ENCODE measurements at places on chromosomes 3 and 15.

GRCh38 chr3:123028233-123028828 is 768 bp upstream of the SEMA5B start:
- DNase-seq: peak; percentile 28

DNA sequence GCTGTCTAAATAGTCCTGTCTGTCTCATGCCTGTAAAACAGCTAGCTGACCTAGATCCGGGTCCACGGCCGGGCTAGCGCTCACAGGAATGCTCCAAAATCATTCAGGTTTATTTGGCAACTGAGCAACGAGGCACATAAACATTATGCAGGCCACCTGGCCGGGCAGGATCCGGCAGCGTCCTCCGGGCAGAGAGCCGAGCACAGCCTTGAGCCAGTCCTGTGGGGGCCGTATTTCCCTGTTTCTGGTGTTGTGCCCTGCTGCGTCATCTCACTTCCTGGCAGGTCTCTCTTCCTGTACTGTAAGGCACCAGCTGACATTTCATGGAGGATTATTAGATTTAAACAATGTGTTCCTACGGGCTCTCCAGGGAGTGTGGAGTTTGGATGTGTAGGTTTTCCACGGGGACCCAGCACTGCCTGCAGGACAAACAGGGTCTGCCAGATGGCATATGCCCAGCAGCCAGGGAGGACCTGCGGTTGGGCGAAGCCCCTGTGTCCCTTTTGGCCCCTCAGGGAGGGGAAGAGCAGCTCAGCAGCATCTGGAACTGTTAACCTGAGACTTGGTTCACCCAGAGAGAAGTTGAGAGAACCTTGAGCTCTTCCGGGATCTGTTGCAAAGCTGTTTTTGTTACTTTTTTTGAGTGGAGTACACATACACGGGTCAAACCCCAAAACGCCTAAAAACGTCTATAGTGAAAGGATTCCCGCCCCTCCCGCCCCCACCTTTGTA is 16.6 kb upstream of the LRRK1 start:
- DNase-seq: peak; percentile 37

DNA sequence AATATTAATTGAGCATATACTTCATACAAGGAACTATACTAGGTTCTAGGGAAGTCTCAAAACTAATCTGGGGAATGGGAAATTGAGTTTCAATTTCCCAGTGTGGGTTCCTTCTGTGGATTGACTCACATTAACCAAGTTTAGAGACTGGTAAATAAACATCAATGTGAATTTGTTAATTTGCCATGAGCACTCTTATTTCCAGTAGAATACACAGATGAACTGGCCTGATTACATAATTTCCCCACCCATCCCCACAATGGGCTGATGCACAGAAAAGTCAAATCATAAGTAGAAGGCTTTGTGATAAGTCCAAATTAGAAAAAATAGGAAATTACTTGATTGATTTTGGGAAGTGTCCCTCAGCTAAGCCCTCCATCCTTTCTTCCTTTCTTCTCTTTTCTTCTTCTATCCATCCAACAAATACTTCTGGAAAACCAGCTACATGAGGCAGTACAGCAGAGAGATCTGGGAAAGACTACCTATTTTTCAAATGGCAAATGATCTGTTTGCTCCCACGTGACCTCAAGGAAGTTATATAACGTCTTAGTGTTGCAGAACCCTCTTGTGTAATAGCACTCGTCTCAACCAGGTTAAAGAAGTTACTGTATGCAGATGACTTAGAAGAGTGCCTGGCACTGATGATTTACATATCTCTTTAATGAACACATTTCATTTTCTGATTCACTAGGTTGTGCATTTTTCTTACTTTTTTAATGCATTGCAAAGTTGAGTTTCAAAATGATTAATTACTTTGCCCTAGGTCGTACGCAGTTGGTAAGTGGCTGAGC is 312.3 kb downstream of the SV2B start:
- DNase-seq: no peak

GRCh38 chr15:62369454-62369853 is 204.4 kb upstream of the C2CD4B start:
- DNase-seq: no peak

DNA sequence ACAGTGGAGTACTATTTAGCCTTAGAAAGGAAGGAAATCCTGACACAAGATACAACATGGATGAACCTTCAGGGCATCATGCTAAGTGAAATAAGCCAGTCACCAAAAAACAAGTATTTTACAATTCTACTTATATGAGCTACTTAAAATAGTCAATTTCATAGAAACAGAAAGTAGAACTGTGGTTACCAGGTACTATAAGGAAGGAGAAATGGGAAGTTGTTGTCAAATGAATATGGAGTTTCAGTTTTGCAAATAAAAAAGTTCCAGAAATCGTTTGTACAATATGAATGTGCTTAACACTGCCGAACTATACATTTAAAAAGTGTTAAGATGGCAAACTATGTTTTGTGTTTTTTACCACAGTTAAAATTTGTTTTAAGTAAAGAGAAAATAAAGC is 26.8 kb downstream of the TRANK1 start:
- no peak for DNase-seq

GRCh38 chr15:69089258-69089657 is 71.2 kb upstream of the GLCE start:
- no peak for DNase-seq

DNA sequence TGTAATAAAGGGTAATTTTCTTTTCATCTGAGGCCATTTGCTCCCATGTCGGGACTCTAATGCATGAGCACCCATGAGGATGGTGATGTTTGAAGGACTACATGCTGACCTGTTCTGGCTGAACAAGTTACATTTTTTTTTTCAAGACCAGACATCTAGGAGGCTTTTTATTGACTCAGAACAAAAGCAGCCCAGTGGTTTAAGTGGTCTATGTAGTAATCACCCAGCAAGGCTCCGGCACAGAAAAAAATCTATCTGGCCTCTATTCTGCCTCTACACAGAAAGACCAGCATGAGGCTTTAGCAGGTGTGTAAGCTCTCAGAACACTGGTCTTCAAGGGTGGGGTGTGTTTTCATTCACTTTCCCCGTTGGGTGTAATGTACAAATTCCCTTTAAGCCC is 95.1 kb upstream of the ZBED2 start:
- DNase-seq: no peak

GRCh38 chr3:30583973-30584372 is 22.4 kb upstream of the TGFBR2 start:
- no peak for DNase-seq

DNA sequence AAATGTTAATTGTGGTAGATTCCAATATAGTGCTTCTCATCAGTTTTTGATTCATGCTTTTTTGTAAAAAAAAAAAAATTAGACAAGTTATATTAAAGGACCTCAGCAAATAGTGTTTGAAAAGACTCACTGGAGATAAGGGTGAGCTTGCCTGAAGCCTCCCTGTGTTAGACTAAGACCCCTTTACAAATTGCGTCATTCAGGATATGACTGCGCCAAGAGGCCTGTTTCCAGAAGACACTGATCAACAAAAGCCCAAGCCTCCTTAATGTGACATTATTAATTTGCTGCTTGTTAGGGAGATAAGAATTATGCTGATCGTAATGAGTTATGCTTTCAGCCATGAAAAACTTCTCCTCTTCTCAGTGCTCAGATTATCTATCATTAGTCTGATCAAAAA is 13.0 kb upstream of the DNAJC13 start:
- DNase-seq: no peak

Measured in AG04449 (cell line).